ENCODE measurements at places on chromosomes 5 and 9.
A peak's percentile ranks its signal among the peaks of the same experiment; 100 is the strongest.

DNA sequence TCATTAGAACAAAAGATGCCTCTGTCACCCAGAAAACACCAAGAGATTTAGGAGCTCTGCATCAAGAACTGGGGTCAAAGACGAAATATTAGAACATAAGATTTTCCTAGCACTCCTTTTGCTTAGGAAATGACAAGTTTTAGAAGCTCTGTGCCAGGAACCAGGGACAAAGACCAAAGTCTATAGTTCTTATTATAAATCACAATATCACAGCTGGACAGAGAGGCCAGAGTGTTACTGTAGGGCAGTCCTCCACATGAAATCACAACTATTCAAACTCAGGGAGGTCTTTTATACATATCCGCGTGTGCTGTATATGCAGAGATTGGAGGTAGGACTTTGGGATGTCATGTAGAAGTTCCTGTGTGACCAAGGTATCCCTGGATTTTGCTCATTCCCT lies 116.7 kb upstream of the SAP30L start:
- no peak for DNase-seq

DNA sequence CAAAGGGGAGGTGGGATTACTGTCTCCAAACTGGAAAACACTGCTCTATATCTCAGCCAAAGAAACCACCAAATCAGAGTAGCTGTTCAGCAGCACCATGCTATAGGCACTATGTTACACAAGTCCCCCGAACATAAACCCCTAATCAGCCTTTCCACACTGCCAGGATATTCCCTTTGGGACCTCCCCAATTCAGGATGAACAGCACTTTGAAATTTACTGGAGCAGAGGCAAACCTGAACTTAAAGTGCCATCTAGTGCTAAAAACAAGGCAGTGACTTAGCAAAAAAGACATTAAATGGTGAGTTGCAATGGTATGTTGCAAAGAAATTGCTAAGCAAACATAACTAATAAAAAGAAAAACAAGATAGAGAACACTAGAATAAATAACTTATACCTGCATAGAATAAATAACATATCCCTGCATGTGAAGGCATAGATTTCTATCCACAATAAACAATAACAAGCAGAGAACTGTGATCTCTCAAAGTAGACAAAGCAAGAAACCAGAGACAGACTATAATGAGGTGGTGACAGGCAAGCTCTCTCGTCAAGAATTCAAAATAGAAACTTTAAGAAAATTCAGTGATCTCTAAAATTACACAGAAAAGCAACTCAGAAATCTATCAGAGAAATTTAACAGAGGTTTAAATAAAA lies 584.4 kb upstream of the ACO1 start:
- DNase-seq: no peak

GRCh38 chr9:98532147-98532546 lies 176.6 kb downstream of the GABBR2 start:
- DNase-seq: peak; percentile 29

- no peak for DNase-seq
Observed at GRCh38 chr5:160534125-160534524, 112.5 kb downstream of the PTTG1 start.

- no peak for DNase-seq
Observed at GRCh38 chr9:87886933-87887505, 4.3 kb downstream of the SPATA31E1 start.

- DNase-seq: peak; percentile 22
Observed at GRCh38 chr5:2068531-2068930, 185.8 kb upstream of the IRX4 start.

DNA sequence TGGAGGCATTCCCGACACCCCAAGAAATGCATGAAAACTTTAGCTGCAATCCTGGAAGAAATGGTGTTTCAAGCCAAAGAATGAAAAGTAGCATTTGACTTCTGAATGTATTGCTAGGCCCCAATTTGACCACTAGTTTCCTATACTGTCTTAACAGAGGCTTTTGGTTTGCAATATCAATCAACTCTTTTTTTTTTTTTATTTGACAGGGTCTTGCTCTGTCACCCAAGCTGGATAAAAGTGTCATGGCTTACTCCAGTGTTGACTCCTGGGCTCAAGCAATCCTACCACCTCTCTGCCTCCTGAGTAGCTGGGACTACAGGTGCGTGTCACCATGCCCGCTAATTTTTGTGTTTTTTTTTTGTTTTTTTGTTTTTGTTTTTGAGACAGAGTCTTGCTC lies 3.2 kb upstream of the GPR107 start:
- no peak for DNase-seq

DNA sequence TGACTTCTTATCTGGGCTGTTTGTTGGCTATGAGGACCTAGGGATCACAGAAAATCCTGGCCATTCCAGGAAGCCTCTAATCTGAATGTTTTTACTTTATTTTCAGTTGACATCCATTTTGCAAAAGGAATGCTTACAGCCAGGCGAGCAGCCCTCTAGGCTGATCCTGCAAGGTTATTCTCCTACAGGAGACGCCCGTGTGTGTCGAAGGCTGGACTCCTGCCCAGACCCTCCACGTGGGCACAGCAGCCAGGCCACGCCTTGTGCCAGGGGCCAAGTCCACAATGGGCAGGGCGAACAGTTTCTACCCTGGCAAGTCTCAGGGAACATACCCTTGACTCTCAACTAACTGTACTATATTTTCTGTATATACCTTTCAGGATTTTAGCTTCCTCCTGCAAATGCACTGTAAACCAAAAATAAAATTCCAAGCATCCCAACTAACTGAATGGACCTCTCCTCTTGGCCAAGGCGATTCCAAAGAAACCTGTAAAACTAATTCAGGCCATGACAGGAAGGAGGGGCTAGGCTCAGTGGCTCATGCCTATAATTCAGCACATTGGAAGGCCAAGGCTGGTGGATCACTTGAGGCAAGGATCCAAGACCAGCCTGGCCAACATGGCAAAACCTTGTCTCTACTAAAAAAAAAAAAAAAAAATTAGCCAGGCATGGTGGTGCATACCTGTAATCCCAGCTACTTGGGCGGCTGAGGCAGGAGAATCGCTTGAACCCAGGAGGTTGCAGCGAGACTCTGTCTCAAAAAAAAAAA lies 5.7 kb downstream of the CMBL start:
- no peak for DNase-seq

GRCh38 chr9:82475584-82476301 lies 487.2 kb downstream of the SPATA31D1 start:
- no peak for DNase-seq

GRCh38 chr5:155004138-155004744 lies 9.3 kb upstream of the KIF4B start:
- peak; percentile 84 for DNase-seq

DNA sequence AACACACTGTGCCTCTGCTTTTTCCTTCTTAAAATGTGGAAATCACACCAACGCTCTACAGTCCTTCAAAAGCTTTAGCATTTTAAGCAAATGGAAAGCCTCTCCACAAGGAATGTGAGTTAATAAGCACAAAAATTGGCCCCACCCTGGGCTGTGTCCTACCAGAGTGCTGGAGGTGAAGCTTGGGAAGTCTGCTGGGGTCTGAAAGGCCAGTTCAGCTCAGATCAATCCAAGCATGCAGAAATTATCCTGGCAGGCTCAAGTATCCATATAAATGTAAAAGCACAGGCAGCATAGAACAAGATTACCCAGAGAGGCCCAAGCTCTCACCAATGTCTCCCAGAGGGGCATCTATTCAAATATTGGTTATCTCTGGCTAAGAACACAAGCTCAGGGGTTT lies 98.5 kb downstream of the ESM1 start:
- DNase-seq: no peak

DNA sequence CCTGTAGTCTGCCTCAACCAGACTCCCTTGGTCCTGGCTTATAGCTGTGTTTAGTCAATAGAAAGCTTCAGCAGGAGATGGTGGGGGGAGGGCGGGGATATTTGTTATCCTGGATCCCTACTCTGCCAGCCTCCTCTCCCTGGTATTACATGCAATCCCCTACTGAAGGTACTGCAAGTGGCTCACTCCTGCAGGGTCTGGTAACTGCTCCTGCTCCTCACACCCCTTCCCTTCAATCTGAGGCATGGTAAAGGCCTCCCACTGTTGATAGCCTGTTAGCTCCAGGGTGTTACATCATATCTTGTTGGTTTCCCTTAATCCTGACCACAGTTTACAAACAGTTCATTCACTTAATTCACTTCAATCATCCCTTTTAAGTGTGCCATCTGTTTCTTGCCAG lies 137.5 kb downstream of the AP3B1 start:
- DNase-seq: no peak

Data from Karpas-422 (cell line).